ENCODE measurements at places on chromosomes 7 and 10.

GRCh38 chr7:18572885-18573284 is 77.3 kb downstream of the HDAC9 start:
- no peak for DNase-seq

DNA sequence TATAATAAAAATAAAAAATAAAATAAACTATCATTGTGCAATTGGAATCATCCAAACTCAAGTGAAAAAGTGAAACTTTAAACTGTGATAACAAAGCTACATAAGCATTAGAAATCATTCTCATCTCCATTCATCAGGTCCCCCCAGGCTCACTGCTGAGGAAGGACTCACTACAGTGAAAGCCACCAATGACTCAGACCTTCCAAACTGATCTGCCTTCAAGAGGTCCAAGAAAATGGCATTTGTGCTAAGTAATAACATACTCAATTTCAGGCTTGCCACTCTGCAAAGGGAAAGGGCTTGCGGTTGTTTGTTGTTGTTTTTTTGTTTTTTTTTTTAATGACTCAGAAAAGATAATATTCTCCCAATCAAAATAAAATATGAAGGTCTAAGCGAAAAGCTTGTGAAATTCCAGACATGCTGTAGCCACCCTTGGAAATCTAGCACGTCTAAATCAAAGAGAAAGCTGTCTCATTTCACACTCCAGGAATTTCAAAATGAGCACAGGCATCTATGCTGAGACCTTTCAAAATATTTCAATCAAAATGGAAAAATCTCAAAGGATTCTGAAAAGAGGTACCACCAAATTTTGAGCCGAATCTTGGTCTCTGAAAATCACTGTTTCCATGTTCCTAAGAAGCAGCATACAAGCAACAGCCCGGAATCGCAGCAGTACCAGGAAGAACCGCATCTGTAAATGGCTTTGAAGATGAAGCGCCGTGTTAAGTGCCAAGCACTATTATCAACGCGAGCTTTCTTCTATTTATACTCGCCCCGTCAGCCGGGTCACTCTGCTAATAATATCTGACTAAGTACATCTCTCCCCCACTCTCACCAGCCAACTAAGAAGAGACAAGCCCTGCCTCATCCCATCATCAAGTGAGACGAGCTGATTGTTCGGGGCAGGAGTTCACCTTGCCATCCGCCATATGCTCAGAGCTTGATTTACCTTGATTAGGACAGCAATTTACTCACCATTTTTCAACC is 13.5 kb downstream of the SFMBT2 start:
- no peak for DNase-seq

- DNase-seq = no peak
Measured at GRCh38 chr7:123770378-123770777, 21.6 kb upstream of the WASL start.

DNA sequence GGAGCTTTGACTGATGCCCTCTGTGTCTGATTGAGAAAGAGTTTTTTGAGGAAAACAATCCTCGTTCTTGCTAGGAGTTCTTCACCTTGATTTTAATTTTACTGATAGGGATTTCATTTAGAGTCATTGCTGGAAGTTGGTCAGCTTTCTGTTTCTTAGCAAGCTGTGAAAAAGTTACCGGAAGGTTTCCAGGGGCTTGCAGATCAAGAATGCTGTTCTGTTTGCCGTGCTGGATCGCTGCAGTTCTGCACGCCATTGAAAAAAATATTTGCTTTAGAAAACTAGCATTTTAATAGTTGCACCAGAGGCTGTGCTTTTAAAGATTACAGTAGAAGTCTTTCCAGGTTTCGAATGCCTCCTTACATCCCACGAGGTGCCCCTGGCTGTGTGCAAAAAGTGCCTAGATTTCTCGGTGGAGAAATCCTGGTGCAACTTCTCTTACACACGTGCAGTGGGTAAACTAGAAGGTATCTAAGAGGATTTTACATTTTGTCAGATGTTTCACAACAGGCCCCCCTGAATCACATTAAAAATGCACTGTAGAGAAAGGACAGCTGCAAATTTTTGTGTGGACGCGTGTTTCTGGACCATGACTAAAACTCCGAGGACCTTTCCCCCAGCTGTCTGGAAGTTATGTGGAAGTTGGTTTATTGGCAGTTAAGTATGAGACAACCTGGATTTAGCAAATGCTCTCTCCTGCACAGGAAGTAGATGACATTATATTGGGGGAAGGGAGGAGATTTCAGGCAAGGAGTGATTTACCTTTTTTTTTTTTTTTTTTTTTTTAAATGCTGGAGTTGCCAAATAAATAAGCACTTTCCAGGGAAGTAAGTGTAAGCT is 5.8 kb downstream of the TCF7L2 start:
- DNase-seq = no peak

GRCh38 chr7:157274991-157275427 is 61.8 kb upstream of the DNAJB6 start:
- DNase-seq = no peak

DNA sequence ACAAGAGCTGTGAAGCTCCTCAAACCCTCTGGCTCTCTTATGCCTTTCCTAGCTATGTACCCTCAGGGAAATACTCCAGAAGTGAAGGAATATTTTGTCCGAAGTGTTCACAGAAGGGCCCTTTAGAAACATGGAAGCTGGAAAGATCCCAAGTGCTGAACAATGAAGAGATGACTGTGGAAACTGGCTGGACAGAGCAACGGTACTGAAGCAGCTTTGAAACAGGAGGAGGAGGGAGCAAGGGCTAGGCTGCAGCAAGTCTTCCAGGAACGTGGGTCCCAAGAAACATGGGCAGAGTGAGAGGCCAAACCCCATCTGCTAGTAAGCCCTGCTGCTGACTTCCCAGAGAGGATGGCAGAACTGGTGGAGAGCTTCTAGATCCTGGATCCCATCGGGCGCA is 3.0 kb upstream of the PSAP start:
- DNase-seq = no peak

- DNase-seq = no peak
Measured at GRCh38 chr7:146119002-146119401, 2.4 kb downstream of the CNTNAP2 start.

DNA sequence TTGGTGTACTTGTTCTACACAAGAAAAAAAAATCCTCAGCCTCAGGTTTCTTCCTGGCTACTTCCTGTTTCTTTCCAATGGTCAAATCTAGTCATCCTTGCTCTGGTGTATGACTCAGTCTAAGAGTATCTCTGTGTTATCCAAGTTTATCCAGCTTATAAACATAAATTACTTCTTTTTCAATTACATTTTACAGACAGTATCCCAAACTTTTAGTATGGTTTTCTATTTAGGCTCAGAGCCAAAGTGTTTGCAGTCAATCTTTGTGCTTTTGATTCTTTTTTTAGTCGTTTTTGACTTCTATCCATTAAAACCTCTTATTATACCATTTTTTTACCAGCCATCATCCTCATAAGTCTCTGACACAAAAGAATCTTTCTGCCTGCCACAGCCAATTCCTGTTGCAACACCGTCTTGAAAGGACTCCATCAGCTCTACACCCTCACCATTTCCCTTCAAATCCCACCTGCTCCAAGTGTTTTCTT is 294.6 kb downstream of the PTEN start:
- no peak for DNase-seq

DNA sequence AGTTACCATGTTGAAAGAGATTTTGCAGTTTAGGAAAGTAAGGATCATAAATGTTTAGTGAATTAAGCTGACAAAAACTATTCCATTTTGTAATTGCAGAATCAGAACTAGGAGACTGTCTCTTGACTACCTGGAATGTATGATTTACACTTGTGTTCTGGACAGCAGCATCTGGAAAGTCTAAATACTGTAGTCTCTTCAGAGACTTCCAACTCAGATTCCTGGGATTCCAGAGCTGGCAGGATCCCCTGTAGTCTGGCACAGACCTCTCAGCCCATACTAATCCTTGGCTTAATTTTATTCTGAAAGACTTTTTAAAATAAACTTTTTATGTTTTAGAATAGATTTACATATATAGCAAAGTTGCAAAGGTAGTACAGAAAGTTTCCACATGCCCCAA is 452.7 kb downstream of the DPP6 start:
- DNase-seq = no peak

- no peak for DNase-seq
Measured at GRCh38 chr10:22481687-22482539, 136.6 kb downstream of the SPAG6 start.

DNA sequence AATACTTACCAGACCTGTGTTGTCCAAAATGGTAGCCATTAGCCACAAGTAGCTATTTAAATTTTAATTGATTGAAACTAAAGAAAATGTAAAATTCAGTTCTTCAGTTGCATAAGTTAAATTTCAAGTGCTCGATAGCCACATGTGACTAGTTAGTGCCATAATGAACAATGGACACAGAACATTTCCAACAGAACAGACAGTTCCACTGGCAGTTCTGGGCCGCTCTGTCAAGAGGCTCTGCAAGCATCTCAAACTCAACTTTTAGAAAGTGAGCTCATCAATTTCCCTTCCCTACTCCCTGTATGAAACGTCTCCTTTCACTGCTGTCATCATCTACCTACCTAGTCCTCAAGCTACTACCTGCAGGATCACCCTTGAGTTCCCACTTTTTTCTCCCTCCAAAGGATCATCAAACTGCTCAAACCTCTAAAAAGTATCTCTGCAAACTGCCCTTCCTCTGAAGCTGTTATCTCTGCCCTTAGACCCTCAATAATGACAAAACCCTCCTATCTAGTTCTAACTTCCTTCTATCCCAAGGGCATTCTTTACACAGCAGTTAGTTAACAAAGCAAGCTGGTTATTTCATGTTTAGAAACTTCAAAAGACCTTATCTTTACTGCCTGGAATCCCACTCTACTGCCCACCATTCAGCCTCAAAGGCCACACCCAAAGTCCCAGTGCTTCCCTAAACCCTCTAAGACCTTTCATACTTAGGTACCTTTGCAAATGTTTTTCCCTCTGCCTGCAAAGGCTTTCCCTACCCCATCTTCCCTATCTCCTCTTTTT is 20.6 kb downstream of the SHTN1 start:
- DNase-seq = no peak

DNA sequence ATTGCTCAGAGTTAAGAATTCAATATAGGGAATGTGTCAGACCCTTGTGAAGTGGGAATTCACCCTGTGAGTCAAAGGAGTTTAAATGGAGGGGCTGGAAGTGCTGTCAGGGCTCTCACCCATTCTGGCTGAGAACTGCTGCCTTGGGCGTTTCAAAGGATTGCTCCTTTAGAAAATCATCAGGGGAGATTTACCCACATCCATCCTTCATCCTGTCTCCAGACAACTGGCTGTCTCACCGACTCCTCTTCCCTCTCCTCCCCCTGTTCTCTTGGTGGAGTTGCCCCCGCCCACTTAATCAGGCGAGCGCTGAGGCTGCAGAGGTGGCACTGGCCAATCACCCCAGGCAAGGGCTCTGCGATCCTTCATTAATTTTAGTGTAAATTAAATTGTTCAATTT is 554.8 kb downstream of the CALN1 start:
- DNase-seq = no peak

All from activated naive CD8-positive, alpha-beta T cell treated with anti-CD3 and anti-CD28 coated beads, Interleukin-2, amount 10 ng/mL, durations not matched to agents 7 days and 5 days (primary cell).